Endothelial cell (in vitro differentiated cells): ENCODE measurements at places on chromosomes 2 and 18. TPM values are rescaled to one million over a fixed set of nuclear protein-coding genes. Genes with fewer than 3 reads are reported as not detected.
A peak's percentile ranks its signal among the peaks of the same experiment; 100 is the strongest.

Gene KATNAL2
- 7.9 TPM for total RNA-seq

Gene CIB4
- not detected for total RNA-seq

Gene UBXN2A
- 14.9 TPM for total RNA-seq

Gene SF3B1
- 401 TPM for total RNA-seq

Gene TMEM247
- not detected for total RNA-seq

Gene DLGAP1
- 1.8 TPM for total RNA-seq

Gene SIX3
- not detected for total RNA-seq

DNA sequence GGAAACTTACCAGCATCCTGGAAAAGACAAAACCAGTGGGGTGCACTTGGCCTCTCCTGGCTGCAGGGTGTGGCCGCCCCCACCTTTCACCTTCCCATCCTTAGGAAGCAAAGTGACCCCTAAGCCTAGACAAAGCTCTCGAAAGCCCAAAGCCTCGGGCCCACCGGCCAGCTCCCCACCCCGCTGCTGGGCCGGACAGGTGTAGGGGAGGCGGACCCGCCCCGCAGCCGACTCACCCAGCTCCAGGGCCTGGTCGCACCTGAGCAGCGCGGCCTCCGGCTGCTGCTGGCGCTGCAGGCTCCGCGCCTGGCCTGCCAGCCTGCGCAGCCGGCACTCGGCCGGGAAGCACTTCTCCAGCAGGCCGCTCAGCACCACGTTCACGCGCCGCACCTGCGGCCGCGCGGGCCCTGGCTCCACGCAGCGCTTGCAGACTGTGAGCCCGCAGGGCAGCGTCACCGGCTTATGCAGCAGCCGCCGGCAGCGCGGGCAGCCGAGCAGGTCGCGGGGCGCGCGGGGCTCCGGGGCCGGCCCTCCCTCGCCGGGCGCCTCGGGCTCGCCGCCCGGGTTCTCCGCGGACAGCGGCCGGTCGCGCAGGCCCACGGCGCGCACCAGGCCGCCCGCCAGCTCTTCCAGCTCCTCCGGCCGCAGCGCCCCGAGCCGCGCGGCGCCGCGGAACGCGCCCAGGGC lies 979 bp downstream of the LONRF2 start:
- DNase-seq, result peak; percentile 52

- no peak for DNase-seq
Measured at GRCh38 chr2:102677244-102678215, 58.2 kb downstream of the SLC9A2 start.

DNA sequence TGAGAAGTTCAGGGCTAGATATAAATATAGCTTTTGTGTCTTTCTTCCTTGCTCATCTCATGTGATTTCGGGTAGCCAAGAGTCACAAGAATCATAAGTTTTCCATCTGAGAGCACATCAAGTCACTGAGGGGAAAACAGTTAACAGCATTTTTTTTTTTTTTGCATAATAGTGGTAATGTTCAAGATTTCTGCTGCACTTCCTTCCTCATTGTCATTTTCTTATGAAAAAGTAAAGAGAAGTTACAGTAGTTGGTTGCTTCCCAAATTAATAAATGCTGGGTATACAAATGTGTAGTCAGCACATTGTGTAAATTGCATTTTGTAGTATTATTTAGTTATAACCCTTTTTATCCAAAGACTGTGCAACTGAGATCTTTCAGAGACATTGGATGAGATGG lies 93.6 kb downstream of the ZEB2 start:
- no peak for DNase-seq

DNA sequence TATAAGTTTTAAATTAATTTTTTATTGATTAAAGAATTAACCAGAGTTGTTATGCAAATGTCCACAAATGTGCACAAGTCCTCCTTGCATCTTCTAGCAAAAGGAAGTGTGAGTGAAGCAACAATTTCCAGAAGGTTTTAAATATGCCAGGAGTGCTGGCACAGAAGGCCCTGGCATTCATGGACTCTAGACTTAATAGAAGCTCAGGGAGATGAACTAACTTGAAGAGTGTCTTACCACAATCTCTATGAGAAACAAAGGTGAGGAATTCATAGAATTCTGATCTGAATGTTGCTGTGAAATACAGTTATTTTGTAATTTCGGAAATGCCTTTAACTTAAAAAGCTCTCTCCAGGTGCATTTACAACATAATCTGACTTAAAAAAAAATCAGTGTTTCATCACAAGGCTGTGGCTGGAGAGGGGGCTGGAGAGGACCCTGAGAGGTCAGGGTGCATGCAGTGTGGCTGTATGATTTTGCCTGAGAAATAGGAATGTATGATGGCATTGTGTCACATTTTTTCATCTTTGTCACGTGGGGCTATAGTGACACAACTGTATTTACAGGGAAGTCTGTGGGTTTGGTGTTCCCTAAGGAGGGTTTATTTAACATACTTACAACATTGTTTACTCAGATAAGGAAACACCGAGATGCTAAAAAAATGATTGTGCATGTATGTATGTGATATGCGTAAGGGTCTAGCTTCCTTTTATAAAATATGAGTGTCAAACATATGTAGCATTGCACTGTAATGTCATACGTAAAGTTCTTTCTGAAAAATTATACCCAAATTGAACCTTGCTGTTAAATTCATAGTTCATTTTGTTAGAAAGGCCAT lies 66.2 kb downstream of the MAP4K4 start:
- no peak for DNase-seq

DNA sequence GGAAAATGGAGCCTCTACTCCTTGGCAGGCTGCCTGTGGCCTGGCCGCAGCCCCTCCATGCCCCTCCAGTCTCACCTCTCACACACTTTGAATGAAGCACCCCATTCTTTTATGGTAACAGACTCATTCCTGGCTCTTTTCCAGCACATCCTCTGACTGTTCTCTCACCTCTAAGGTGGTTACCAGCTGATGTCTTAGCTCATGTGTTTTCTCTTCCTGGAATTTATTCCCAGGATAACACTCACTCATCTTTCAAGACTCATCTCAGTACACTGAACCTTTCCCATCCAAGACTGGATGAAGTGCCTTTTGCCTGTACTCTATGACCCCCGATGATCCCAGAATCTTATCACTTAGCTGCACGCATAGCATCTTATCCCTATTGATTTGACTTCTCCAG lies 50.6 kb downstream of the SLC9A4 start:
- no peak for DNase-seq

DNA sequence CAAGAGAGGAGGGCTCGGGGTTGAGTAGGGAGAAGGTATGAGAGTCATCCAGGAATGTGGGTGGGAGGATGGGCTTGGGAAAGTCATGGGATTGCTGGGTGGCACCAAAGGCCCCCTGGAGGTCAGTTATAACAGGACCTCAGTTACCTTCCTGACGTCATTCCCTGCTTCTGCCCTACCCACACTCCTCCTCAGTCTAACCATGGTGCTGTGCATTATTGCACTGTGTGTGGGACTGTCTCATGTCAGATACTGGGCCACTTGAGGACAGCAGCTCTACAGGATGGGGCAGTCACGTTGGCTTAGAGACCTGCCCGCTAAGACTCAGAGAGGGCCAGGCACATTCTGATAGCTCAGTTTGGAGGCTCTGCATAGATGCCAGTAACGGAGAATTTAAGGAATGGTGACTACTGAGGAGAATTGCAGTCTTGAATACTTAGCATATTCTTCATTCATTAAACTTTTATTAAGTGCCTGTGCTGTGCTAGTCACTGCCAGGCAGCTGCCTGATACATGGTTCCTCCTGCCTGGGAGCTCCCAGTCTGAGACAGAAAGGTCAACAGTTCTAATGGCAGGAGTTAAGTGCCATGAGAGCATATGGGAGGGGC lies 90.5 kb downstream of the LAMA3 start:
- DNase-seq, result no peak

GRCh38 chr2:233414777-233415570 lies 60.7 kb downstream of the DGKD start:
- DNase-seq, result no peak

- DNase-seq, result no peak
Measured at GRCh38 chr2:143058851-143059250, 70.4 kb upstream of the ARHGAP15 start.

DNA sequence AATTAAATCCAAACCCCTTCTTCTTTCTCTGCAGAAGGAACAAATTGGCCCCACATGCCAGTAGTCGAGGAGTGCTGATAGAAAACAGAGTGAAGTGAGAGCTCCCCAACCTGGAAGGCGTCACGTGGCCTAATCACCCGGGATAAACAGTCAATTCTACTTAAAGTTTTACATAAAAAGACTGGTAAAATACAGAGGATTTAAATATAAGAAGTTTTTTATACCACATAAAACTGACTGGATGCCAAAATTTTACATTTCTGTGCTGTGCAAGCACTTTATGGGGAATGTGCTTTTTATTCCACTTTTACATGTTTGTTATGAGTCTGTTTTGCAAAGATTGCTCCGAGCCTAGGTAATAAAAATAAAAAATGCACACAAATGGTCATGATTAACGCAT lies 1586.8 kb upstream of the ACVR2A start:
- no peak for DNase-seq

DNA sequence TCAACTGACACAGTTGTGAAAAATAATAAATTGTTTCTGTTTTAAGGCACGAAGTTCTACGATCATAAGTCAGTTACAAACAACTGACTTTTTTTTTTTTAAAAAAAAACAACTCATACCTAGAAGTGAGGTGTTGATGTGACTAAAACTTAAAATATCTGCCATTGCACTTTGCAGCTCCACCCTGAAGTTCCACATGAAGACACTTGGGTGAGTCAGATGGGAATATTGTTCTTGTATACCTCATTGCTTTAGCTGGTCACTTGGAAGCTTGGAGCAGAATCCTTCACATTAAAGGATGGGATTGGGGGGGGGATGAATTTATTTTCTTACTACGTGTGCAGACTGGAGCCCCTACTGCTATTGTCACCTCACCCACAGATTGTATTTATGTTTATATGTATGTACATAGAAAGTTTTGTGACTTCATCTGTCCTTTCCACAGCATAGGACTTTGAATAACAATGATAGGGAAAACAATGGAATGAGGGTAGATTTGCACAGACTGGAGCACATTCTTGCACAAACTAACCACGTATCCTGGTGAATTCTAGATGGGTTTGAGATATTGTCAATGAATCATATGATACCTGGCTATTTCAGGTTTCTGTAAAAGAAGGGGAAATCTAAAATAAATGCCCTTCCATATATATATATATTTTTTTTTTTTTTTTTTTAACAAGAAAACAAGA lies 57.9 kb upstream of the ARHGAP15 start:
- DNase-seq, result no peak

GRCh38 chr2:71787108-71787415 lies 333.7 kb downstream of the DYSF start:
- DNase-seq, result peak; percentile 2

GRCh38 chr2:128874608-128875007 lies 555.9 kb upstream of the HS6ST1 start:
- no peak for DNase-seq

GRCh38 chr2:20334605-20335203 lies 15.9 kb downstream of the PUM2 start:
- DNase-seq, result no peak

DNA sequence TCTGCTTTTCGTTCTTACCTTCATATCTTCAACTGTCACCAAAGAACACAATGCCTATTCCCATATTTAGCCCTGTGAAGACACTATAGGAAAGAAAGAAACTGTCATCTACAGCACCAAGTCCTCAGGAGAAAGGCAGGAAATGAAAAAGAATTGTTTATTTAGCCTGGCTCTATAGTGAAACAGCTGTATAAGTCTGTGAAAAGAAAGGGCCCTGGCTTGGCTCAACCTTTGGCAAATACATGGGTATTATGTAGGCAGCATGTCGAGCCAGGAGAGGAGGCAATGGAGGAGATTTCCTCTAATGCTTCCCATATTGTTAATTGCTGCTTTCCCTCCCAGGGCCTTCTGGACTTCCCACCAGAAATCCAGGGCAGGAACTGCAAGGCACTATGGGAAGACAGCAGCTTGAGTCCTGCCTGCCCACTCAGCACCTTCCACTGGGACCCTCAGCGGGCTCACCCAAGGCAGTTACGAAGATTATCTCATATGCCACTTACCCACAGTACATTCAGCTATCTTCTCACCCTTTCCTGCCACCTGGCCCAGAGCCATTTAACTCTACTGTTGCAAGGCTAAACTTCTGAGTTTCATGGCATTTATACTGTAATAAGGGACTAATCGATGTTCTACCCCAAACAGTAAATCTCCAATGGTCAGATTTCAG lies 30.1 kb downstream of the SLC8A1 start:
- no peak for DNase-seq
